T-helper 2 cell (primary cell): ENCODE measurements at places on chromosomes 2 and 18.

- DNase-seq = no peak
These were observed 599.0 kb upstream of the ID2 start for GRCh38 chr2:8082840-8083239.

DNA sequence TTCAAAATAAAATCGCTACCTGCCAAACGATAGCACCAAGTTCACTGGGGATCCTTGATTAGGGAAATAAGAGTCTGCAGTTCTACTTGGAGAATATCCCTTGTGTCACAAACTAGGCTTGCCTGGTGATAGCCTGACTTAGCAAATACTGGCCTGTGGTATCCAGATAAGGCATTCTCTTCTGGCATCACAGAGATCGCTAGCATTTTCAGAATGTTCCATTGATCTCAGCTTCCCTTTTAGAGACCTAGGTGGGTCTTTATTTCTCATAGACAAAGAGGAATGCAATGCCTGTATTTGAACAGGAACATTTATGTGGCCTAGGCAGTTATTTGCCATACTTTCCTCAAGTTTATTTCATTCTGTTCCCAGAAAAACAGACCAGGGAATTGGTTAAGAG lies 349.1 kb downstream of the STK39 start:
- no peak for DNase-seq

GRCh38 chr2:30250421-30250820 lies 19.1 kb downstream of the LBH start:
- no peak for DNase-seq

DNA sequence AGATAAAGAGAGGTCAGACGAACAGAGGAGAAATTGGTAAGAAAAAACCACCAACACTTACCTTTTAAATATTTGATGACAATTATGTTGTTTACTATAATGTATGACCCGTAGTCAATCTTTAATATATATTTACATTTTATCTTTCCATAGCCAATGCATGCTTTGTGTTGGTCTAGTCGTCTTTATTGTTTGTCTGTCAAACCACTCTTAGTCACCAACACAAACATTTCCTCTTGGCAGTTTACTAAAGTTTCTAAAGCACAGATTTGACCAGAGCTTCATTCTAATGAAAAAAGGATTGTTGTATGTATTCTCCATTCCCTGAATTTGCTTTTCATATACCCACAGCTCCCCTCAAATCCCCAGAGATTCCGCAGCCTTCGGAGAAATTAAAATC lies 784.7 kb upstream of the PIK3C3 start:
- no peak for DNase-seq

GRCh38 chr2:5984946-5985345 lies 292.8 kb downstream of the SOX11 start:
- no peak for DNase-seq

DNA sequence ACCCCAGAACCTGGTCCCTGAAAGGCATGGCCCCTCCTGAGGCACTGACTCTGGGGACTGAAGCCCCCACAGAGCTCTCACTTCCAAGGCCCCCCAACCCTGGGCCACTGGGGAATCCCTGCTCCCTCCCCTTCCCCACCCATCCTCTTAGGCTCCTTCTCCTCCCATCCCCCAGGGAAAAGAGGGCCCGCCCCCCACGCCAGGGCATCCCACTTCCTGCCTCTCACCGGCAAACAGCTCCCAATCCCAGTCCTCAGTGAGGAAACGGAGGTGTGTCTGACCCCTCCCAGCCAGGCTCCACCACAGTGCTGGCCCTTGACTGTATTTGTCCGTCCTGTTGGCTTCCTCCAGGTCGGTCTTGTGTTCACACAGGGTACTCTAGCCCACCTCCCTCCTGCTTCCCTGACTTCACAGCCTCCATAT lies 35.0 kb upstream of the PTMA start:
- no peak for DNase-seq

GRCh38 chr2:189222468-189223105 lies 43.0 kb upstream of the COL5A2 start:
- no peak for DNase-seq

DNA sequence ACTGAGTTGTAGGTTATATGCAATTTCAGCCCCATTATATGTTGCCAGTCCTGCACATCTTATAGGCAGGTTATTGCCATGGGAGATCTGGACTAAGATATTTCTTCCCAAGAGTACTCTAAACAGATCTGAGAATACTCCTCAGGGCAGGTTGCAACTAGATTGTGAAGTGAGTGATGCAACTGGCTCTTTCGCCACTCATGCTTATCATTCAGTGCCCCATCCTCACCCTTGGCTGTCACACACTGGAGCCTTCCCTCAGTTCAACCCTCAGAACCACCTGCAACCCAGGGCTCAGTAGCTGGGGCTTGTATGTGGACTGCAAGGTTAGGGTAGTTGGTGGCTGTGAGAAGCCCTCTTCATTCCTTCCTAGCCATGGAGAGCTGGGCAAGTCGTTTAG lies 14.1 kb downstream of the MERTK start:
- no peak for DNase-seq

- DNase-seq = no peak
These were observed 100.5 kb downstream of the SCG2 start for GRCh38 chr2:223501641-223502040.

- no peak for DNase-seq
These were observed 4.8 kb downstream of the UGP2 start for GRCh38 chr2:63846487-63846886.
